Activated T-helper 2 cell treated with anti-CD3 and anti-CD28 coated beads, Interferon-gamma antibody, Interleukin-2, Interleukin-4, amounts not matched to agents 10 μg/mL and 5 μg/mL and 100 μg/mL, durations not matched to agents 14 hours and 24 hours and 36 hours (primary cell): ENCODE measurements at places on chromosomes 11 and 22. TPM values are rescaled to one million over a fixed set of nuclear protein-coding genes. Genes with fewer than 3 reads are reported as not detected.

- peaks cover 16% of the 10 kb centered on the region for H3K4me1 ChIP-seq
- no peak for DNase-seq
- H3K36me3 ChIP-seq = peaks cover 32% of the 10 kb centered on the region
- no peaks in the 10 kb centered on the region for H3K27me3 ChIP-seq
These were observed 25.0 kb upstream of the LDHA start for GRCh38 chr11:18369398-18369797.

- H3K4me3 ChIP-seq = no peak overlapping the region
- H3K36me3 ChIP-seq = peaks cover 35% of the 10 kb centered on the region
- no peaks in the 10 kb centered on the region for H3K27me3 ChIP-seq
- H3K4me1 ChIP-seq = peaks cover 9% of the 10 kb centered on the region
These were observed 76.2 kb upstream of the GDPD4 start for GRCh38 chr11:77377734-77378133.

DNA sequence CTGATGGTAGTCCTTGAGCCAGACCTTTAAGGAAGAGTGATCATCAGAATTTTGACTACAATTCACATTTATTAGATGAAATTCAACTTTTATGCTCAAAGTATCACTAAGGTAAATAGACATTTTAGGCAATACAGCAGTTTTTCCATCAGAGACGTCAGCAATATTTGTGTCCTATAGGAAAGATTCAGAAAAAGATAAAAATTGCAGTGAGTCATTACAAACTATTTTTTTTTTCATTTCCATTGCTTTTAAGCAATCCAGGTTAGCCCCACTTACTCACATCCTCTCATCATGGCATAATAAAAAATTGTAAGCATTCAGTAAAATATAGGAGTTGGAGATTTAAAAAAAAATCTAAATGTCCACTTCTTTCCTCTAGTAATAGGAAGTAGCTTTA lies 46.9 kb downstream of the MSANTD4 start:
- no peak overlapping the region for H3K27ac ChIP-seq
- H3K36me3 ChIP-seq = no peaks in the 10 kb centered on the region
- H3K4me1 ChIP-seq = no peaks in the 10 kb centered on the region
- H3K4me3 ChIP-seq = no peak overlapping the region

- no peak overlapping the region for H3K27ac ChIP-seq
- H3K4me3 ChIP-seq = no peak overlapping the region
- DNase-seq = no peak
- H3K4me1 ChIP-seq = peaks cover 19% of the 10 kb centered on the region
These were observed 69.1 kb upstream of the ADSL start for GRCh38 chr22:40276996-40277823.

GRCh38 chr22:32073262-32073661 lies 30.2 kb downstream of the SLC5A1 start:
- no peaks in the 10 kb centered on the region for H3K36me3 ChIP-seq
- H3K4me1 ChIP-seq = no peaks in the 10 kb centered on the region
- H3K27me3 ChIP-seq = peaks cover 37% of the 10 kb centered on the region
- no peak overlapping the region for H3K27ac ChIP-seq
- no peak for DNase-seq

DNA sequence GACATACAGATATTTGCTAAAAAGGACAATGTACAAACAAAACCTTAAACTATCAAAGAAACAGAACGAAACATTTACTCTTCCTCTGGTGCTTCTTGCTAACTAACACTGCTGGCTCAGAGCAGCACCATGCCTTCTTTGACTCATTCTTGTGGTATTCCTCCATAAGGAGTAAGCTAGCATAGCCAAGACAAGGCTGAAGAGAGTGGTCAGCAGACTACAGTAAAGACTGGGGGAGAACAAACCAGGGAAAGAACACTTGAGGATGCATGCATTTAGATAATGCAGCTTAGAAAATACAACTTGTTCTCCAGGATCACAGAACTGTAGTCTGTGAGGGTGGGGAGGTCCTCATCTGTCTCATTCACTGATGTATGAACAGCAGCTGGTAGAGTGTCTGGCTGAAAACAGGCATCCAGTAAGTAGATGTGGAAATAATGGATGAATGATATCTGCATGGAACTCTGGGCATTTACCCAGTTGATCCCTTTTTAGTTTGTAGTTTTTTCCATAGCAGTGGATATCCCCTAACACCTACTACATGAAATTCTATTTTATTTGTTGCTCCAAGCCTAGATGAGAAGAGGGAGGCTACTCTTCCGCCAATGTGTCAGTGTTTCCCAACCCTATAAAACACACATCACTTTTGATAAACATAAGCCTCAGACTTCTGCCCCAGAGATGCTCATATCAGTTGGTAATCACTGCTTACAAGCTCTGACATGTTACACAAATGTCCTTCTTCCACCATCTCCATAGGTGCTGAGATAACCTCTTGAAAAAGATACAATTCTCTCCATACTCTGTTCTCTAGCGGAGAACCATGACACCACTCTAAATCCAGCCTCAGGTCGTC lies 7.3 kb downstream of the SNX19 start:
- H3K27ac ChIP-seq = no peak overlapping the region
- H3K36me3 ChIP-seq = peaks cover 94% of the 10 kb centered on the region
- DNase-seq = no peak
- no peak overlapping the region for H3K4me3 ChIP-seq
- H3K27me3 ChIP-seq = no peaks in the 10 kb centered on the region

- DNase-seq = no peak
- no peaks in the 10 kb centered on the region for H3K27me3 ChIP-seq
- H3K4me3 ChIP-seq = peak overlapping the region; percentile 97
- H3K4me1 ChIP-seq = peaks cover 26% of the 10 kb centered on the region
- peak overlapping the region; percentile 93 for H3K27ac ChIP-seq
These were observed 600 bp upstream of the CENPM start for GRCh38 chr22:41947424-41948080.

GRCh38 chr11:102592634-102593581 lies 32.2 kb downstream of the MMP20 start:
- no peaks in the 10 kb centered on the region for H3K27me3 ChIP-seq
- peaks cover 5% of the 10 kb centered on the region for H3K36me3 ChIP-seq
- H3K27ac ChIP-seq = no peak overlapping the region
- no peak overlapping the region for H3K4me3 ChIP-seq
- no peak for DNase-seq

- no peaks in the 10 kb centered on the region for H3K36me3 ChIP-seq
- DNase-seq = peak; percentile 21
- no peak overlapping the region for H3K4me3 ChIP-seq
- H3K27me3 ChIP-seq = no peaks in the 10 kb centered on the region
- no peak overlapping the region for H3K27ac ChIP-seq
These were observed 49.2 kb downstream of the DBX1 start for GRCh38 chr11:20110908-20111669.

- no peak overlapping the region for H3K4me3 ChIP-seq
- no peaks in the 10 kb centered on the region for H3K4me1 ChIP-seq
- no peak for DNase-seq
These were observed 3900.0 kb upstream of the OR11H1 start for GRCh38 chr22:11627798-11628650.

DNA sequence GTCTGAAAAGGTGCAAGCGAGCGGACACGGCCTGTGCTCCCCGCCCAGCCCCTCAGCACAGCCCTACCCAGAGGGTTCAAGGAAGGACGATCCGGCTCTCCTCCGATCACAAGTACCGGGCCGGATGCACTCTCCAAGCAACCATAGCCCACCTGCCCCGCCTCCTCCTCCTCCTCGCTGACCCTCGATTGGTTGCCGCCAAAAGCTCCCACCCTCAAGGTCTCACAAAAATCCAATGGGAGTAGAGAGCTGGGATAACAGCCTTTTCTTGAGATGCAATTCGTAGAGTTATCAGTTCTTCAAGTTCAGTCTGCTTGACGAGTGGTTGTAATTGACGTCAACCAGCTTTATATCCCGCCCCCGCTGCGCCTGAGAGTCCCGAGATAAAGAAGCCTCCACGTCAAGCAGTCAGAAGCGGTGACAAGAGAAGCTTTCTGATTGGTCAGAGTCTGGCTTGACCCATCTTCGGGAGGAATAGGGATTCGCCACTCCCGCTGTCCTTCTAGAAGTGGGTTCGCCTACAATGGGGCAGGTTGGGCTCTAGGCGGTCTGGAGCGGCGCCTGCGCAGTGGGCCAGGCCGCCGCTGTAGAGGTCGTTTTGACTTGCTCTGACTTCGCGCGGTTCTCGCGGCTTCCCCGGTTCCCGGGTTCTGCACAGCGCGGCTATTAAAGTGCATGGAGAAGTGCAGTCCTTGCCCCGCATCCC lies at the start of gene IFT27:
TSS of gene IFT27 (minus strand) at position 156 of the 706 bp plus-strand sequence. CDS start 412 bp downstream, outside the sequence.
- no peaks in the 10 kb centered on the region for H3K36me3 ChIP-seq
- H3K4me1 ChIP-seq = peaks cover 29% of the 10 kb centered on the region
- H3K27ac ChIP-seq = peak within 1 kb of the TSS; percentile 92

GRCh38 chr11:78714539-78714938 lies 139.9 kb upstream of the NARS2 start:
- peaks cover 11% of the 10 kb centered on the region for H3K27me3 ChIP-seq
- no peaks in the 10 kb centered on the region for H3K36me3 ChIP-seq
- no peaks in the 10 kb centered on the region for H3K4me1 ChIP-seq
- H3K27ac ChIP-seq = no peak overlapping the region
- no peak overlapping the region for H3K4me3 ChIP-seq

DNA sequence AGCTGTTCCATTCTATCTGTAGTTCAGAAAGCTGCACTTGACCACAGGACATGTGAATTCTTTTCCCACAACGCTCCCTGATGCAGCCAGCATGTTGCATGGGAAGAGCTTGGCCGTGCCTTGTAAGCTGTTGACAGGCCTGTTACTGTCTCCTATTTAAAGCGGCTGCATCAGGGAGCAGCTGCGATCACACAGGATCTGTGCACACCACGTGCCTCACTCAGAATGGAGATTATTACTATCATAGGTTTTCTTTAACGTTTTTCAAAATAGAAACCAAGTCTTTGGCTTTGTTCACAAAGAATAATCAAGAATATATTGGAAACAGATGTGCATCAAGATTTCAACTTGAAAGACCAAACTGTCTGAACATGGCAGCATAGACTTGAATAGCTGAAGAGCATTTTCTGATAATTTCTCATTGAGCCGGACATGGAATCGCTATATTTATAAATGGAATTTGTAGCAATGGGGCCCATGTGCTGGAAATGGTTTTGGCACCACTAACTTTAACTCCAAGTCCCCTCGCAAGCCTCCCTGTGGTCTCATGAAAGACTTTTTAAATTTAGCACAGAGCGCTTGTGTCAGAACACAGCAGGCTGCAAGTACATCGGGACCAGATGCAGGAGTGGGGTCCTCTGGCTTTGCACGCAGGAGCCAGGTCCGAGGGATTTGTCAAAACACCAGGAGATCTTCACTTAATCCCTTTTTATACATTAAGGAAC lies 40.8 kb upstream of the MYO18B start:
- H3K4me3 ChIP-seq = peak overlapping the region; percentile 64
- no peaks in the 10 kb centered on the region for H3K27me3 ChIP-seq
- H3K36me3 ChIP-seq = peaks cover 78% of the 10 kb centered on the region
- H3K4me1 ChIP-seq = peaks cover 57% of the 10 kb centered on the region
- DNase-seq = no peak

GRCh38 chr11:37394236-37394870 lies 796.3 kb upstream of the RAG2 start:
- DNase-seq = no peak
- no peak overlapping the region for H3K27ac ChIP-seq
- H3K4me3 ChIP-seq = no peak overlapping the region
- no peaks in the 10 kb centered on the region for H3K27me3 ChIP-seq

- H3K36me3 ChIP-seq = no peaks in the 10 kb centered on the region
- H3K27me3 ChIP-seq = peaks cover 11% of the 10 kb centered on the region
- H3K27ac ChIP-seq = no peak overlapping the region
- no peaks in the 10 kb centered on the region for H3K4me1 ChIP-seq
- DNase-seq = no peak
These were observed 380.7 kb downstream of the MN1 start for GRCh38 chr22:27420817-27421361.

DNA sequence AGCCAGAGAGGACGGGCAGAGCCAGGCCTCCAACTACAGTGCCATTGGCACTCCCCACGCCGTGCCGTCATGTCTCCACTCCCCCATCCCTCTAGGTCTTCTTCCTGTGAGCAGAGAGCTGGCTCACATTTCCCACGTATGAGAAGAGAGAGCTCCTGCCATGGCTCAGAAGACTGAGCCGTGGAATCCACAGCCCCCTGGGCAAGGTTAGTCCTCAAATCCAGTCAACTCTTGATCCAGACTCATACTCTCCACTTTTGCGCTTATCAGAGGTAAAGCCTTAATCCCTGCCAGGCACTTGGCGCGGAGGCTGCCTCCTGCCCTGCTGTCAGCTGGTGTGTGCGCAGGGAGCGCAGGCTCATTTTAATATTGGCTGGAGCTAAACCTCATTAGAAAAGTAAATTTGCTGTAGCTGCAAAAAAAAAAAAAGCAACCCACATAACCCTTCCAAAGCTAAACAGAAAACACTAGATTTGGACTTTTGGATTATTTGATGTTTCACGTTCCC lies 4.7 kb downstream of the B3GAT1 start:
- H3K27me3 ChIP-seq = peaks cover 27% of the 10 kb centered on the region
- DNase-seq = no peak
- peaks cover 2% of the 10 kb centered on the region for H3K4me1 ChIP-seq
- H3K4me3 ChIP-seq = no peak overlapping the region

- DNase-seq = no peak
- H3K36me3 ChIP-seq = no peaks in the 10 kb centered on the region
- H3K27ac ChIP-seq = no peak overlapping the region
- H3K4me3 ChIP-seq = no peak overlapping the region
- H3K4me1 ChIP-seq = peaks cover 4% of the 10 kb centered on the region
- peaks cover 20% of the 10 kb centered on the region for H3K27me3 ChIP-seq
These were observed 1.1 kb upstream of the CNTN5 start for GRCh38 chr11:99019696-99020095.

DNA sequence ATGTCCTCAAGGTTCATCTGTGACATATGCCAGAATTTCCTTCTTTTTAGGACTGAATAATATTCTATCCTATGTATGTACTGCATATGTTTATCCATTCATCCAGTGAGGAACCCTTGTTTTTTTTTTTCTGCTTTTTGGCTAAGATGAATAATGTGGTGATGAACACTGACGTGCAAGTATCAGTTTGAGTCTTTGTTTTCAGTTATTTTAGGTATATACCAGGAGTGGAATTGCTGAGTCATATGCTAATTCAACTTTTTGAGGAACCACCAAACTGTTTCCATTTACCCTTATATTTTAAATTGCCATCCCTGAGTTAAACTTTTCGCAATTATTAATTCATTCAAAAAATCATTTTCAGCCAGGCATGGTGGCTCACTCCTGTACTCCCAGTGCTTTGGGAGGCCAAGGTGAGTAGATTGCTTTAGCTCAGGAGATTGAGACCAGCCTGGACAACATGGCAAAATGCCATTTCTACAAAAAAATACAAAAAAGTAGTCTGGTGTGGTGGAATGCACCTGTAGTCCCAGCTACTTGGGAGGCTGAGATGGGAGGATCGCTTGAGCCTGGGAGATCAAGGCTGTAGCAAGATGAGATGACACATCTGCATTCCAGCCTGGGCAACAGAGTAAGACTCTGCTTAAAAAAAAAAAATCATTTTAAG lies 64.2 kb downstream of the MICAL2 start:
- peaks cover 73% of the 10 kb centered on the region for H3K4me1 ChIP-seq
- no peak for DNase-seq
- H3K27ac ChIP-seq = peak overlapping the region; percentile 98
- H3K36me3 ChIP-seq = peaks cover 84% of the 10 kb centered on the region
- no peaks in the 10 kb centered on the region for H3K27me3 ChIP-seq

OR52I2 gene
- not detected in 2 replicates for total RNA-seq

OR5A1 gene
- not detected in 2 replicates for total RNA-seq

SERHL2 gene
- 1.8 and 2.2 TPM in 2 replicates for total RNA-seq

APOL4 gene
- total RNA-seq = 0.48 and 0.52 TPM in 2 replicates

YPEL1 gene
- total RNA-seq = 1.5 and 1.9 TPM in 2 replicates

ISX gene
- not detected in 2 replicates for total RNA-seq

RASGRP2 gene
- total RNA-seq = 19.6 and 20.9 TPM in 2 replicates

LDHAL6A gene
- total RNA-seq = not detected in 2 replicates

PARVG gene
- 73.5 and 75.6 TPM in 2 replicates for total RNA-seq

BTBD18 gene
- total RNA-seq = not detected in 2 replicates

LRRC74B gene
- 0.23 TPM in 1 of 2 replicates, not detected in the other for total RNA-seq
